D721Med (cell line): ENCODE measurements at places on chromosomes 16 and 17.

DNA sequence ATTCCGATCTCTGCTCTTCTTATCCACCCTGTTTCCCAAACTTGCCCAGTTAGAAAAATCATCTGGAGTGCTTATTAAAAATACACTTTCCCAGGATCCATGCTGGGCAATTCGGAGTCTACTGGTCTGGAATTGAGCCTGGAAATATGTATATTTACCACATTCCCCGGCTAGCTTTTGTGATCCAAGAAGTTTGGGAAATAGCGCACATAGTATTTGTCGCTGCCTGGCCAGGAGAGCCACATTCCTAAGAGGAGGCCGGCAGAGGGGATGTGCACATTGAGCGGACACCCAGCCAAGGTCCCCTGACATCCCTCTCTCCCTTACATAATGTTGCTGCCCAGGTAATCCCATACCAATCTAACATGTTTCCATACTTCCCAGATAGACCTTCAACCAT is 62.1 kb upstream of the TMEM97 start:
- no peak for DNase-seq

DNA sequence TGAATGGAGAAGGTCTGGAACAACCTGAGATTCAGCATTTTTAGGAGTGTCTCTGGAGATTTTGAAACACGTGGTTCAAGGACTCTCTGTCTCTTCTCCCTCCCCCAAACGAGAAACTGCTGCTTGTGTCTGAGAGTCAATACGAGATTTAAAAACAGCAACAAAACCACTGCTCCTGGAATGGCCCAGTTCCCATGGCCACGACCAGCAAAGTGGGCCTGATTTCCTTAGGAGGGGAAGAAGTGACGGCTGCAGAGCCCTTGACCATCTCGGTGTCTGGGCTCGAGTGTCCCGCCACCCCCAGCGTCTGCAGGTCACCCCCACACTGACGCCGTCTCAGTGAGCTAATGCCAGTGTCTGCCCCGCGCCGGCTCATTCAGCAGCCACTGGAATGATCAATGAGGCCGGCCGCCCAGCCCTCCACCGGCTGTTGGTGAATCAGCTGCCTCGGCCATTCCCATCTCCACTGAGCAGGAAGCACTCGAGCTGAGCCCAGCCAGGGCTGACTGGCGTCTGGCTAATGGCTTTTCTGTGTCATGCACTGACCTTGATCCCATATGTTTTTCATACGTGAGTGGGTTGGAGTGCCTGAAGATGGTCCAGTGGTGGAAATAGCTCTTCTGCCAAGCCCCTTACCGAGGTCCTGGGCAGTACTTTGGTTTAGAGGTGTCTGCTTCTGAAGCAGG is 151.8 kb downstream of the PITPNC1 start:
- DNase-seq = no peak

- DNase-seq = no peak
Measured at GRCh38 chr16:51876934-51877333, 670.0 kb downstream of the TOX3 start.

DNA sequence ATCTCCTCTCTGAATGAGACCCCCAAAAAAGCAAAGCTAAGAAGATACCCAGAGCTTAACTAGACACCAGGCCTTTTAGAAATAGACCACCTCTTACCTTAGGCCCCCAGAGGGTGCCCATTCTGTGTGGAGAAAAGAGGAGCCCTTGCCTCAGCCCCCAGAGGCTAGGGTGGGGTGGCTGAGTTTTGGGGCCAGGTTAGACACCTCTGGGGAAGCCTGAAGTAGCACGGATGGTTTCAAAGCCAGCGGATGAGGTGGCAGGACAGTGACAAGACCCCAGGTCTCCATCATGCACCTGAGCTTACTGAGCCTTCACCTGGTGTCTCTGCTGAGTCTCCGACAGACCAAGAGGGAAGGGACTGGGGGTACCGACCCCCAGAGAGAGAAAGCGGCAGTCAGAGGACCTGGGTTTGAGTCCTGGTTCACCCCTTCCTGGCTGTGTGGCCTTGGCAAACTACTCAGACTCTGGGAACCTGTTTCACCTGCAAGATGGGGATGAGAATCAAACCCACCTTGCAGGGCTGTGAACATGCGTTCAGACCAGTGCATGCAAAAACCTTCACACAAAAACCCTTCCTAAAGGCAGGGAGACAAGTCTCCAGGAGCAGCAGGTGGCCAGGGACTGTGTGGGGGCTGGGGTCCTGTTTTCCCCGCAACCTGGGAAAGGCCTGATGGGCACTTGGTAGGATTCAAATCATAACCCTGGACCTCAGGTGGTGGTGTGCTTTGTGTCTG is 7.7 kb downstream of the SCGB1C2 start:
- no peak for DNase-seq

DNA sequence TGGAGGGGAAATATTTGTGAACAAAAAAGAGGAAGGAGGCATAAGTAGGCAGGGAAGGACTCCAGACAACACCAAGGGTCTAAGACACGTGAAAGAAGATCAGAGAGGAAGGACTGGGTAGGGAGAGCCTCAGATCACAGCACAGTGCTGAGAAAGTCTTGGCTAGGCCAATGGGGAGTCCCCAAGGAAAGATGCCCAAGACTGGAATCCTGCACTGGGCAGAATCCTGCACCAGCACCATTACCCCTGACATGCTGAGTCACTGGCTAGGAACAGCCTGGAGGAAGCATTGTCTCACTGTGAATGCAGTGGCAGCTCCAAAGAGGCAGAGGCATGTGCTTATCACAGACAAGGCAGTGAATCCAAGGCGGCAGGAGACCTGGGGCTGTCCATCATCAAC is 19.2 kb downstream of the CLEC19A start:
- no peak for DNase-seq

GRCh38 chr17:78020717-78021108 is 62.2 kb downstream of the TNRC6C start:
- DNase-seq = no peak

GRCh38 chr17:31099016-31099415 is 4.2 kb downstream of the NF1 start:
- DNase-seq = no peak

- no peak for DNase-seq
Measured at GRCh38 chr17:45143767-45144198, 4.5 kb upstream of the HEXIM1 start.

DNA sequence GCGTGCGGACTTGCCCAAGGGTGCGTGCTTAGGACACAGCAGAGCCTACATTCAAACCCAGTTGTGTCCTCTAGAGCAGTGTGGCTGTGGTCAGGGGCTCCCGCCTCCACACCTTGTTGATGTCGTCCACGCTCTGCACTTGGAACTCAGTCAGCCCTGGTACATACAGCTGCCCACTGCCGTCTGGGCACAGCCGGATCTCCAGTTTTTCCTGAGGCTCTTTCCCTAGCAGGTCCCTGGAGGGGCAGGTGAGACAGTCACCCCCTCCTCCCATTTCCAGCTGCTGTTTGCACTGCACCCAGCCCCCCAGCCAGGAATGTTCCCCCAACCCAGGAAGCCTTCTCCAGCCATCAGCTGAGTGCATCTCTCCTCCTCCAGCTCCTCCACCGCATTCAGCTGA is 25.7 kb downstream of the KATNB1 start:
- DNase-seq = no peak

- no peak for DNase-seq
Measured at GRCh38 chr16:17211797-17212196, 259.0 kb downstream of the XYLT1 start.

DNA sequence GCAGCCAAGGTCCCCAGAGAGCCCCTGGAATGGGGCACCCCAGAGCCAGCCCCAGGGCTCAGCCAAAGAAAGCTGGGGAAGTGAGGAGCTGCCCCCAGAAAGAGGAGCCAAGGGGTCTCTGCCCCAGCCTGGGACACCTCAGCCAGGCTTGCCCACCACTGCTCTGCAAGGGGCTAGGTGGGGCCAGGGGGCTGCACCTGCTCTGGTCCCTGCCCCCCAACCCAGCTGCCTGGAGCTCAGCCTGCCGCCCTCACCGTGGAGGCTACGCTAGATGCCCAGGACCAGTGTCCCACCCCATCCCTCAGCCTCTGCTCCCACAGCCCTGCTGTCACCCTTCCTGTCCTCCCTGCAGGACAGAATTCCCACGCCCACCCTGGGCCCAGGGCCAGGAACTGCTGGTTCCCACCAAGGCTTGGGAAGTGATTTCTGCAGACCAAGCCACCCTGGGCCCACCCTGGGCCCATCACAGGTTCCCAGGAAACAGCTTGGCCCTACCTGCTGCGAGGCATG is 28.1 kb upstream of the KRT17 start:
- DNase-seq = peak; percentile 9

- no peak for DNase-seq
Measured at GRCh38 chr17:58658804-58659713, 32.8 kb downstream of the TEX14 start.

DNA sequence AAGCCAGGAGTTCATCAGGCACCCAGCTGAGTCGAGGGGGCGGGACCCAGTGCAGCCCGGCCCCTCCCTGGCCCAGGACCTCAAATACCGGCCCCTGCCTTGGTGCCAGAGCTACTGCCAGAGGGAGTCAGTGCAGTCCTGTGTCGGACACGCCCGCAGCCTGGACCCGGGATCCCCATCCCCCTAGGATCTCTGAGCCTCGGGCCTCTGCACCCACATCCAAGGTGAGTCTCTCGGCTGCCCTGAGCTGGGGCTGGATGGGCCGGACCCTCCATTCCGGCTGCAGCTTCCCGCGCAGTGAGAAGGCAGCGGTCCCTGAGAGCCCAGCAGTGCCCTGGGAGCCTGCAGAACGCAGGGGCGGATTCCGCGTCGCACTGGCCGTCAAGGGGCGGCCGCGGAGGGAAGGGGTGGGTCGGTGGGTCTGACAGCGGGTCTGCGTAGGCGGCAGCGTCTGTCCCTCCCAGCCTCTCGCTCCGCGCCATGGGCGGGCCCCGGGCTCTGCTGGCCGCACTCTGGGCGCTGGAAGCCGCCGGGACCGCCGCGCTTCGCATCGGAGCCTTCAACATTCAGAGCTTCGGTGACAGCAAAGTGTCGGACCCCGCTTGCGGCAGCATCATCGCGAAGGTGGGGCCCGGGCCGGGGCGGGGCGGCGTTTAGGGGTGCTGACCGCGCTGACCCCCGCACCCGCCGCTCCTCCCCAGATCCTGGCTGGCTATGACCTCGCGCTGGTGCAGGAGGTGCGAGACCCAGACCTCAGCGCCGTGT is at the start of gene DNASE1L2:
Gene DNASE1L2 (plus strand): TSS at position 108 of the 765 bp plus-strand sequence. CDS start 373 bp downstream, at position 481.
- no peak for DNase-seq

DNA sequence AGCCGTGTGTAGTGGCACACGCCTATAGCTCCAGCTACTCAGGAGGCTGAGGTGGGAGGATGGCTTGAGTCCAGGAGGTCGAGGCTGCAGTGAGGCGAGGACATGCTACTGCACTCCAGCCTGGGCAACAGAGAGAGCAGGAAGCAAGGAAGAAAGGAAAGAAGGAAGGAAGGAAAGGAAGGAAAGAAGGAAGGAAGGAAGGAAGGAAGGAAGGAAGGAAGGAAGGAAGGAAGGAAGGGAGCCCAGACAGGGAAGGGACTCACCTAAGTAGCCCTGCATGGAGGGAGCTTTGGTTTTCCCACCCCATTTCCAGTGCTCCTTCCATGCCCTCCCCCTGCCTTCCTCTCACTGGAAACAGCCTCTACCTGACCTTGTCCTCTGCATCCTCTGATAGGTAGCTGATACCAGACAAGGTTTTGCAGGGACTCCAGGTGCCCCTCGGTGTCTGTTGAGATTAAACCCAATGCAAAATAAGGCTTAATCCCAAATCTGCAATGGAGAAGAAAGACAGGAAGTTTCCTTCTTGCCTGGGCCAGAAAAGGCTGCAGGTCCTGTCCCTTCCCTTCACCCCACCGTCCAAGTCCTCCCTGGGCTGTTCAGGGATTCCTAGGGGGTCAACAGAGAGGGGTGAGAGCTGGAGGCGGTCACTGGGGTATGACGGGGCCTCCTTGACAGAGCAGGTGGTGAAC is 21.5 kb upstream of the CA4 start:
- no peak for DNase-seq

GRCh38 chr16:88535191-88535856 is 34.9 kb upstream of the ZC3H18 start:
- DNase-seq = no peak

- DNase-seq = no peak
Measured at GRCh38 chr17:18043491-18043890, 4.3 kb downstream of the GID4 start.

GRCh38 chr17:81821603-81822311 is 11.3 kb downstream of the MCRIP1 start:
- DNase-seq = peak; percentile 59

DNA sequence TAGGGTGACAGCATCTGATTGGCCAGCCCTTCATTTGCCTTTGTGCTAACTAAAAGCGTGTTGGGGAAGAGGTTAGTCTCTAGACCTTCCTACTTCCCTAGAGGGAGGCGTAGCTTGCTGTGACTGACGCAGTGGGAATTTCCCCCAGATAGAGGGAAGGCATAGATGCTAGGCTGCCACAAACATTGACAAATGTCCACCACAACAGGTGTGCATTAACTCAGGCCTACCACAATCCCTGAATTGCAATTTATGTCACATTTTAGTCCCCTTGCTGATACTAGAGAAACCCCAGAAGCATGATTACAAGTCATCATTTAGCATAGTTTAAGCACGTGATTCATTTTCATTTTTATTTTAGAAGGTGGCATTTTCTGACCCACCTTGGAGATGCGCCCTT is 76.3 kb upstream of the WSB1 start:
- no peak for DNase-seq

- DNase-seq = no peak
Measured at GRCh38 chr17:48961516-48962233, 6.7 kb downstream of the GIP start.

DNA sequence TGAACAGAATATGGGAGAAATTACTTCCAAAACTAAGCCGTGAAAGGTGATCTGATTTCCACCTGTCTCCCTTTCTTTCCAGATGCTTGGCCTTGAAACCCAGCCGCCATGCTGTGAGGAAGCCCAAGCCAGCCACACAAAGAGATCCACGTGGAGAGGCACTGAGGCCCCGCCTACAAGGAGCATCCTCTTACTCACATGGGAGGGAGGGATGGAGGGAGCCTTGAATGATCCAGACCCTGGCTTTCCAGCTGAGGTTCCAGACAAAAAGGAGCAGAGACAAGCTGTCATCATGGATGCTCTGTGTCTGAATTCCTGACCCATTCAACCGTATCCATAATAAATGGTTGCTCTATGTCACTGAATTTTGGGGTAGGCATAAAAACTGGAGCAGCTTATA is 48.9 kb upstream of the HAPSTR1 start:
- no peak for DNase-seq

- DNase-seq = no peak
Measured at GRCh38 chr17:55290492-55291113, 25.8 kb downstream of the HLF start.

DNA sequence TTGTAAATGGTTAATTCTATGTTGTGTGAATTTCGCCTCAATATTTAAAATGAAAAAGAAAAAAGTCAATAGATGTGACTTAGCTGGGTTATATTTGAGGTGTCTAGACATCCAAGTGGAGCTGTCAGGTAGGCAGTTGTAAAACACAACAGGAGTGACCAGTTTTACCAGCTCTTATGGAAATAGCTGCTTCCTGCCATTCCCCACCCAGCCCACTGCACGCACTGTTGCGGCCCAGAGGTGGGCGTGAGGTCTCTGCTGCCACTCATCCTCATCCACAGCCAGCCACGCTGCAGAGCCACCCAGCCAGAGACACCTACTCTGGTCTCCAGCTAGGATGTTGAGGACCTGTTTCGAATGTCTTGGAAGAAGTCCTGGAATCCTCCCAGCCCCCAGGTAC is 3.4 kb upstream of the CARD14 start:
- DNase-seq = no peak
